ENCODE measurements at places on chromosomes 5 and 9. TPM values are rescaled to one million over a fixed set of nuclear protein-coding genes. Genes with fewer than 3 reads are reported as not detected.

The KIF12 gene
- not detected for total RNA-seq

- H3K4me3 ChIP-seq: no peak overlapping the region
- peak; percentile 20 for DNase-seq
- H3K4me1 ChIP-seq: peaks cover 19% of the 10 kb centered on the region
- no peaks in the 10 kb centered on the region for H3K27me3 ChIP-seq
Measured at GRCh38 chr5:159286420-159287035, 23.4 kb downstream of the UBLCP1 start.

The ACTBL2 gene
- total RNA-seq: not detected

GRCh38 chr9:78207319-78207718 is 28.6 kb upstream of the CEP78 start:
- H3K27ac ChIP-seq: no peak overlapping the region
- H3K4me3 ChIP-seq: no peak overlapping the region
- no peaks in the 10 kb centered on the region for H3K4me1 ChIP-seq

GRCh38 chr9:35452481-35452880 is 37.4 kb upstream of the RUSC2 start:
- H3K27ac ChIP-seq: no peak overlapping the region
- H3K4me1 ChIP-seq: no peaks in the 10 kb centered on the region
- no peak for DNase-seq
- H3K36me3 ChIP-seq: no peaks in the 10 kb centered on the region
- no peak overlapping the region for H3K4me3 ChIP-seq
- peaks cover 36% of the 10 kb centered on the region for H3K27me3 ChIP-seq

DNA sequence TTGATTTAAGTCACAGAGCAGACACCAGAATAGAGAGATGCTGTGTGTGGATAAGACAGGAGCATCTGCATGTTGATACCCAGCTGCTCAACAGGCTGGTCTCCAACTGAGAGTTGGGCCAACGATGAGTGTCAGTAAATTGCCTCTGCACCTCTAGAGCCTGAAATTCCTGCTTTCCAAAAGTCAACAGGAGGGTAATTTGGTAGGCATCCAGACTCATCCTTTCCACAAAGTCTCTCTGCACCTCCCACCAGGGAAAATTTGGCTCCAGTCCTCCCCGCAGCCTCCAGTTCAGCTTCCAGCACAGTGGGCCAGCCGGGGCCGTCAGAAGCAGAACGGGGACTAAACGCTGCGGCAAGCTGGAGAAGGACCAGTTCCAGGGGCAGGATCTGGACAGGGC is 136.9 kb downstream of the RFK start:
- no peaks in the 10 kb centered on the region for H3K4me1 ChIP-seq
- no peaks in the 10 kb centered on the region for H3K36me3 ChIP-seq
- H3K27me3 ChIP-seq: no peaks in the 10 kb centered on the region
- H3K27ac ChIP-seq: no peak overlapping the region
- DNase-seq: no peak

DNA sequence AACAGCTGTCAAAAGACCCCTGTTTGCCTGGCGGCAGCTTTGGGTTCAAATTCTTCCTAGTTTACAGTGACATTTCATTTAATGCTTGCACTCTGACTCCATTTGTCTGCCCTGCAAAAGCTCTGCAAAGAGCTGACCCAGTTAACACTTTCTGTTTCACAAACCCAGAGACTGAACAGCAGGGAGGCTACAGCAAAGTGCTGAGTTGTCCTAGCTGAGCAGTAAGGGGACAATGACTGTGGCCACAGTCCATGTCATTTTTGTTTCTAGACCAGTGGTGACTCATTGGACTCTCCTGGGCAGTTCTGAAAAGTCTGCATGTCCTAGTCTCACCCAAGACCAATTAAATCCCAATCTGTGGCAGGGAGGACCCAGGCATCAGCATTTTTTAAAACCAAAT is 994.8 kb upstream of the WWC1 start:
- no peak overlapping the region for H3K27ac ChIP-seq
- peaks cover 30% of the 10 kb centered on the region for H3K4me1 ChIP-seq
- H3K36me3 ChIP-seq: no peaks in the 10 kb centered on the region
- H3K27me3 ChIP-seq: peaks cover 1% of the 10 kb centered on the region
- H3K4me3 ChIP-seq: no peak overlapping the region
- DNase-seq: no peak

The SPAAR gene
- total RNA-seq: 0.26 TPM

The IRGM gene
- total RNA-seq: not detected

GRCh38 chr5:175124821-175125220 is 319.2 kb downstream of the DRD1 start:
- H3K36me3 ChIP-seq: no peaks in the 10 kb centered on the region
- H3K4me1 ChIP-seq: no peaks in the 10 kb centered on the region
- DNase-seq: no peak
- no peak overlapping the region for H3K27ac ChIP-seq

DNA sequence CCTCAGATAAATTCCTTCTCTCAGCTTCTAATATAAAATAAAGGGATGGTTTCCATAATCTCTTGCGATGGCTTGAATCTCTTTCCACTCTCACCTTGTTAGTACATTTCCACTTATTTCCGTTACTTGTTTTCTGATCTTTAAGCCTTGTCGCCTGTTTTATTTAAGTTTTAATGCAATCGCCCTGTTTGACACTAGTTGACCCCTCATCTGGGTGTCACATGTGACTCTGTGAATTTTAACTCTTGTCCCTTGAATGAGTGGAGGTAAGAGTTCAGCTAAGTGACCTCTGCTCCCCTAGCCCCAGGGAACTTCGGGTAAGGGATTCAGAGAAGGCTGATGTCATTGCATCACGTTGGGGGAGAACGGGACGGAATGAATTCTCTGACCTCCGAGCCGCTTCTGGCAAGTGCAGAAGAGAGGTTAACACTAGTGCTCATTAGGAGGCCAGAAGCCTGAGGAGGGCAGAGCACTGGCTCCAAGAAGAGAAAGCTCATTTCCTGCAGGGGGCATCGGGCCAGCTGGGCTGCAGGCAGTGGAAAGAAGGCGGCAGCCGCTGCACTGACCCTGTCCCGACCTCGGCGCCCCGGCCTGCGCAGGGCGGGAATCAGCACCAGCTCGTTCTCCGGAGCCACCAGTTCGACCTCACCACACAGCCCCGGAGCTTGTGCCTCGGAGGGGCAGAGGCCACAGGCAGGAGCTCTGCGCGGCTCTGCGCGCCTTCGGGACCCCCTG is 569 bp downstream of the HINT2 start:
- peak overlapping the region; percentile 91 for H3K4me3 ChIP-seq
- peak overlapping the region; percentile 87 for H3K27ac ChIP-seq
- peaks cover 8% of the 10 kb centered on the region for H3K27me3 ChIP-seq
- peak; percentile 58 for DNase-seq

The TEK gene
- 1.6 TPM for total RNA-seq

DNA sequence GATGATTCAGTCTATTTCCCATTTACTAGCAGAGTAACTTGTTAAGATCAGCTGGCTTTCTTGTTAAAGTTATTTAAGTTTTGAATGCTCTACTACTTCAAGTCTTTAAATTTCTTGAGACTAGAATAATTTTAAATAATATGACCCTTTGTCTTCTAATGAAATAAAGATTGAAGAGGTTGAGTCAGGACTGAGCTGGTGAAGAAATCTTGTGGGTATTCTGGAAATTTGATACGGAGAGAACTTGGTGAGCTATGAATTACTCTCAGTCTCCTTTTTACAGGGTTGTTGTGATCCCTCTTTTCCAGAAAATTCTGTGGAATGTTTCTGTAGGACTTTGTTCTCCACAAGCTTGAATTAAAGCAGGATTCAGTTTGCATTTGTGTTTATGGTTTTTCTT is 29.3 kb downstream of the RNF20 start:
- DNase-seq: no peak
- H3K4me1 ChIP-seq: peaks cover 6% of the 10 kb centered on the region
- peaks cover 43% of the 10 kb centered on the region for H3K36me3 ChIP-seq
- H3K4me3 ChIP-seq: no peak overlapping the region
- H3K27me3 ChIP-seq: no peaks in the 10 kb centered on the region
- H3K27ac ChIP-seq: no peak overlapping the region

DNA sequence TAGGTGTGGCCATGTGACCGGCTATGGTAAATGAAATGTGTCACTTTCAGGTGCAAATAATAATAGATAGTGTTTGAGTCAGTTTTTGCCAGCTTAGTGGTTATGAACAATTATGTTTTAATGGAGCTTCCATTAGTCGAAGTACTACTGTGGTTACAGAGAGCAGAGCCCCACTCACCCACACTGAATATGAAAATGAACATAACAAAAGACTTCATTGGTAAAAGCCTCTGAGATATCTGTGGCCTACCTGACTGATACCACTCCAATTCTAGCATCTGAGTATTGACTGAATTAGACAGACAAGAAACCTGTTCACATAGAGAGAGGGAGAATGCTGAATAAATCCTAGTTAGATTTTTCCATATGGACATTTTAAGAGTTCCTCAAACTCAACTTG is 405.6 kb downstream of the BRINP1 start:
- DNase-seq: no peak
- H3K36me3 ChIP-seq: no peaks in the 10 kb centered on the region
- no peak overlapping the region for H3K27ac ChIP-seq
- H3K4me1 ChIP-seq: peaks cover 14% of the 10 kb centered on the region

GRCh38 chr5:31726952-31727351 is 88.0 kb downstream of the PDZD2 start:
- no peak for DNase-seq
- no peaks in the 10 kb centered on the region for H3K4me1 ChIP-seq
- H3K27ac ChIP-seq: no peak overlapping the region
- peaks cover 15% of the 10 kb centered on the region for H3K27me3 ChIP-seq
- no peaks in the 10 kb centered on the region for H3K36me3 ChIP-seq

The ABLIM3 gene
- total RNA-seq: 29.3 TPM

GRCh38 chr5:74372502-74373064 is 267.9 kb downstream of the ENC1 start:
- H3K27ac ChIP-seq: no peak overlapping the region
- H3K36me3 ChIP-seq: no peaks in the 10 kb centered on the region
- H3K4me3 ChIP-seq: no peak overlapping the region
- no peak for DNase-seq
- H3K4me1 ChIP-seq: no peaks in the 10 kb centered on the region

DNA sequence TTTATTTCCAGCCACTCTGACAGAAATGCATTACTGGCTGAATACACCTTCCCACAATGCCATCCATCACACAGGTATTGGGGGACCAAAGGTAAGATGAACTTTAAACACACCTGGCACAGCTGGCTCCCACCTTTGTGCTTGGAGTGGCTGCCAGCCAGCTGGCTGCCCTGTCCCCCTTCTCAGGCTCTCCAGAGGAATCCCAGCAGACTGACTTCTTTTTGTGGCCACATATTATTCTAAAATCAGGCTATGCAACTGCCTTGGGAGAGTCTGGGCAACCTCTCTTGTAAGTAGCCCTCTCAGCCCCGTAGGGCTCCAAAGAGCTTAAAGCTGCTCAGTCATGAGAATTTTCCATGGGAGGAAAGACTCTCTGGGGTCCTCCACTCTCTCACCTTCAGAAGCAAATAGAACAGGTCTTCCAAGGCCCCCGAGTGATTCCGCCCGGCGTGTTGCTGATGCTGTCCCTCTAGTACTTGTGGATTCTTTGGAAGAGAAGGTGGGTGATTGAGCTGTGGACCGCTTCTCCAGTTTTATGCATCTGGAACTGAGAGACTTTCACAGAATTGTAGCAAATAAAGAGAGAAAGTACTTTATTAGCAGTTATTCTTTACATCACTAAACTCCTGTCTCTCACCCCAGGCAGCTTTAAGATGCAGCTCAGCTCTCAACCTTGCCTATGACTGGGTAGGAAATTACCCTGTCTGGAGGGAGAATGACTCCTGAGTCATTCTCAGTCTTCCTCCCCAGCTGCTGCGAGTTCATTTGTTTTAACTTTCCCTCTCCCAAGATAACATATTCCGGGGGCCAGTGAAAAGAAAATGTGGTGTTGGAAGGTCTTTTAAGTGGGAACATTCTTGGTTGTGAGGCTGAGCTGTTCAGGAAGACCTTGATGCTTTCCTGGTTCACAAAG is 159.4 kb upstream of the PITX1 start:
- peaks cover 37% of the 10 kb centered on the region for H3K4me1 ChIP-seq
- peaks cover 2% of the 10 kb centered on the region for H3K27me3 ChIP-seq
- H3K27ac ChIP-seq: peak overlapping the region; percentile 81
- H3K36me3 ChIP-seq: peaks cover 21% of the 10 kb centered on the region
- peak; percentile 60 for DNase-seq
- peak overlapping the region; percentile 57 for H3K4me3 ChIP-seq

The UGT3A2 gene
- not detected for total RNA-seq

GRCh38 chr9:137358126-137358525 is 56.1 kb upstream of the NRARP start:
- no peak overlapping the region for H3K27ac ChIP-seq
- no peak overlapping the region for H3K4me3 ChIP-seq
- H3K27me3 ChIP-seq: peaks cover 11% of the 10 kb centered on the region
- H3K36me3 ChIP-seq: peaks cover 16% of the 10 kb centered on the region
- DNase-seq: no peak
- H3K4me1 ChIP-seq: no peaks in the 10 kb centered on the region

The SCGB3A2 gene
- total RNA-seq: not detected

The FKBP15 gene
- total RNA-seq: 24.9 TPM

DNA sequence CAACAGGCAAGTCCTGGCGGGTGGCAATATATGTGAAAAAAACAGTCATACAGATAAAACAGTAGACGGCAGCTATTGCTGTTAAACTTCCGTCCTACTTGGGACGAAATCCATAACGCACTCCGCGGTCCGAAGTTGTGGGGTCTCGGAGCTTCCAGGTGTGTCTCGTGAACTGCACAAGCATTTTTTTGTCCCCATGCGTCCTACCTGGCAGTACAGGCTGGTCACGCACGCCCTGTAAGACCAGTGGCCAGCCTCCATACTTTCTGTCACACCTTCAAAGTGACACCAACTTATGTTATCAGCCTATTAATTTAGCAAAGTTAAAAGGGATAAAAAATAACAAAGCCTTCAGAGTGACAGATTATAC is 51.3 kb downstream of the TGFBI start:
- 0 out of 2 replicates have a peak, but pooled peaks cover 6% of the 10 kb centered on the region for H3K4me1 ChIP-seq
- peak overlapping the region; percentile 69 for H3K27ac ChIP-seq
- H3K36me3 ChIP-seq: no peaks in the 10 kb centered on the region
- peak overlapping the region; percentile 79 for H3K4me3 ChIP-seq
- peaks cover 3% of the 10 kb centered on the region for H3K27me3 ChIP-seq
- DNase-seq: no peak

- H3K27ac ChIP-seq: no peak overlapping the region
- H3K27me3 ChIP-seq: no peaks in the 10 kb centered on the region
- DNase-seq: no peak
- H3K36me3 ChIP-seq: 0 out of 2 replicates have a peak, but pooled peaks cover 5% of the 10 kb centered on the region
- H3K4me3 ChIP-seq: no peak overlapping the region
- no peaks in the 10 kb centered on the region for H3K4me1 ChIP-seq
Measured at GRCh38 chr5:143860211-143860610, 48.2 kb downstream of the HMHB1 start.

DNA sequence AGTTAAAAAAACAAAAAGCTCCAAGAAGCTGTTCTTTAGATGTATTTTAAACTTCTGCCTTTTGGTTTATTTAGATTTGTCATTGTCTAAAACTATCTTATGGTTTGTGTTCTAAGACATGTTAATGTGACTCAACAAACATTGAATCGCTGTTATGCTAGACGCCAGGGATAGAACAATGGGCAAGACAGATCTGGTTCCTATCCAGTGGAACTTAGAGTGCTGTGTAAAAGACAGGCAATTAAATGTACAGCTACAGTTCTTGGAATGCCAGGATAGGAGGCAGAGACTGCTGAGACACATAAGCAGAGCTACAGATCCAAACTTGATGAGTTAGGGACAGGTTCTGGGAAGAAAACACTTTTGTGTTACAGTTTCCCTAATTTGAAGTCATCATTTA is 22.4 kb downstream of the LYRM7 start:
- H3K27me3 ChIP-seq: no peaks in the 10 kb centered on the region
- no peak overlapping the region for H3K27ac ChIP-seq
- H3K4me3 ChIP-seq: no peak overlapping the region
- no peak for DNase-seq
- peaks cover 11% of the 10 kb centered on the region for H3K36me3 ChIP-seq
- peaks cover 12% of the 10 kb centered on the region for H3K4me1 ChIP-seq

- 0 out of 2 replicates have a peak overlapping the region, but pooled peaks have one; percentile 26 for H3K4me3 ChIP-seq
- H3K27ac ChIP-seq: no peak overlapping the region
- H3K27me3 ChIP-seq: peaks cover 16% of the 10 kb centered on the region
- no peaks in the 10 kb centered on the region for H3K36me3 ChIP-seq
- peaks cover 17% of the 10 kb centered on the region for H3K4me1 ChIP-seq
Measured at GRCh38 chr9:34463098-34463900, 4.7 kb downstream of the DNAI1 start.

The CXCL14 gene
- not detected for total RNA-seq

Data from HFFc6 (cell line).